ENCODE measurements at places on chromosomes 2 and 18.

DNA sequence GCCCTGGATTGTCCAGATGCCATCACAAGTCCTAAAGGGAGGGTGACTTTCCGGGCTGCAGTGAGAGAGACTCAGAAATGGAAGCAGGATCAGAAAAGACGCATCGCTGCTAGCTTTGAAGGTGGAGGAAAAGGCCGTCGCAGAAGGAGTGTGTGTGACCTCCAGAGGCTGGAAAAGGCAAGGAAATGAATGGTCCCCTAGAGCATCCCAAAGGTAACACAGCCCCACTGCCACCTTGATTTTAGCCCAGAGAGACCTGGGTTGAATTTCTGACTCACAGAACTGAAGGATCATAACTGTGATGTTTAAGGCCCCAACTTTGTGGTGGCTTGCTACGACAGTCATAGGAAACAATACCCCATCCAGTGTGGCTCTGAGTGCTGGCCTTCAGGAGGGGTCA, 8.6 kb upstream of the NCK2 start:
- DNase-seq, result no peak

GRCh38 chr2:176187200-176187898, 1.1 kb upstream of the HOXD1 start:
- DNase-seq, result no peak

DNA sequence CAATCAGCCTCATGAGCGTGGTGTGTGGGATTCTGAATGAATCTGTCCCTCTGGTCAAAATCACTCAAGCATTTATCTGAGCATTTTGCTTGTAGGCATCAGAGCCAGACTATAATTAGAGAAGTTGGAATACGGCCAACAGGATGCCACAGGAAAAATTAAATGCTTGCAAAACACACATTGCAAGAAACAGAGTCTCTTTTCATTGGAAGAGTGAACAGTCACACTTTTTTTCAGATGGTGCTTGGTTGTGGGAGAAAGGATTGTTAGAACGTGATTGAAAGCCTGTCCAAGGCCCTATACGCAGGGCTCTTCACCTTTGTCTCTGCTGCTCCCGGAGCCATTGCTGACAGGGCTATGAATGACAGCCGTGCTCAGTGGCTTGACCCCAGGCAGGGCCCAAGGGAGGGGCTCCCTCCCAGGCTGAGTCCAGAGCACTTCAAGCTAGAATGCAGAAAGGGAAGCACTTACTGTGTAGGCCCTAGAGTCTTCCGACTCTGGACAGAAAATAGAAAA, 59.8 kb downstream of the SNTG2 start:
- DNase-seq, result no peak

- no peak for DNase-seq
Observed at GRCh38 chr18:44841221-44841620, 160.5 kb downstream of the SETBP1 start.

- DNase-seq, result no peak
Observed at GRCh38 chr18:22344908-22345670, 72.6 kb downstream of the CTAGE1 start.

GRCh38 chr2:112623913-112624777, 21.6 kb upstream of the SLC20A1 start:
- no peak for DNase-seq

DNA sequence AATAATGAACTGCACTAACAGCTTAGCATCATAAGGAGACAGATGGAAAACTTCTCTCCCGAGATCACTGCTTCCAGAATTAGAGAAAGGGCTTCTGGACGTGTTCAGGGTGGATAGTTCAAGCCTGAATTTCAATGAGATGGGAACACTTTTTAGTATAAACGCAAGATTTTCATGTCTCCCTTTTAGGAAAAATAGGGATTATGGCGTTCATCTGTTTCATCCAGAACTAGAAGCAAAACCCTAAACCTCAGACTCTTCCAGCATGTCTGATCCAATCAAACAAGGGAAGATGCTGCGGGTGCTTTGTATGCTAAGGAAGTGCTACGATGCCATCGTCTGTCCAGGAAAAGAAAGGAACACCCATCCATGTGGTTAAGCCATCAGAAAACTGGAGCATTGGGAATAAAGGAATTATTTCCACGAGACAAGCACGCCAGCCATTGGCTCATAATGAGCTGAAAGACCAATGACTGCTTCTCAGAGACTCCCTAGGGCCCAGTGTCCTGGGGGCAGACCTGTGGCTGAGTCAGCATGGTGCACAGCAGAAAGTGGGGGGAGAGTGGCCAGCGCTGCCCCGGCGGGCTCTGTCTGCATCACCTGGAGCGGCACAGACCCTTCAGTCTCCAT, 65.9 kb upstream of the AFF3 start:
- no peak for DNase-seq

GRCh38 chr2:163736433-163737189, 803 bp upstream of the FIGN start:
- no peak for DNase-seq

DNA sequence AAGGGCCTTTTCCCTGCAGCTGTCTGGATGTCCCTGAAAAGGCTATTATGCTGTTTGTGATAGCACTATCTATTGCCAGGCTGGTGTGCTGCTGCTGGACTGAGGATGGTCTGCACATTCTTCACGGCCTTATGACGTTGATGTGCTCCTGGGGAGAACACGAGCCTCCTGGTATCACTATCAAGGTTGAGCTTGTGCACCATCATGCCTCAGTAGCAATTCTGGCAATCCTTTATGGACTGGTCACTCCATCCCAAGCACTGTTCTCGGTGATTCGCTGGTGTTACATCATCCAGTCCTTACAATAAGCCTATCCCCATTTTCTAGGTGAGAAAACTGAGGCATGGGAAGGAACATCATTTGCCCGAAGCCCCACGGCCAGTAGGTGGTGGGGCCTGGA, 18.2 kb upstream of the CCBE1 start:
- DNase-seq, result no peak

- no peak for DNase-seq
Observed at GRCh38 chr2:217826520-217826919, 176.3 kb downstream of the TNS1 start.

- DNase-seq, result no peak
Observed at GRCh38 chr2:156021146-156022040, 311.1 kb downstream of the NR4A2 start.

- no peak for DNase-seq
Observed at GRCh38 chr2:32135409-32135808, 30.3 kb upstream of the SLC30A6 start.

DNA sequence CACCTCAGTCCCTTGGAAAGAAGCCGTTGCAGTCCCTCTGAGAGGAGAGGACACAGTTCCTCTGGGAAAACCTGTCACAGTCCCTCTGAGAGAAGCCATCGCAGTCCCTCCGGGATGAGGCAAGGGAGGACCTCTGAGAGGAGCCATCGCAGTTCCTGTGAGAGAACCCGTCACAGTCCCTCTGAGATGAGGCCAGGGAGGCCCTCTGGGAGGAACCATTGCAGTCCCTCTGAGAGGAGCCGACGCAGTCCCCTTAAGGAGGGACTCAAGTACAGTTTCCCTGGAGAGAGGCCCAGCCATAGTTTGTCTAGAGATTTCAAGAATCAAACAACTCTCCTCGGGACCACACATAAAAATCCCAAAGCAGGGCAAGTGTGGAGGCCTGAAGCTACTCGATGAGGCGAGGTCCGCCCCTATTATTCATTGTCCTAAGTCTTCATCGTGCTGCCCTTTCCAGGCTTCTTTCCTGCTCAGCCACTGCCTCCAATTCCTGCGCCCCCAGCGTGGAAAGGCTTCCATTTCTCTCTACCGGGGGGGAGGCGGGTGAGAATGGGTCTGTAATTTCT, 630 bp upstream of the ZNF512 start:
- DNase-seq, result no peak

GRCh38 chr18:27887287-27887686, 289.6 kb downstream of the CDH2 start:
- DNase-seq, result no peak

DNA sequence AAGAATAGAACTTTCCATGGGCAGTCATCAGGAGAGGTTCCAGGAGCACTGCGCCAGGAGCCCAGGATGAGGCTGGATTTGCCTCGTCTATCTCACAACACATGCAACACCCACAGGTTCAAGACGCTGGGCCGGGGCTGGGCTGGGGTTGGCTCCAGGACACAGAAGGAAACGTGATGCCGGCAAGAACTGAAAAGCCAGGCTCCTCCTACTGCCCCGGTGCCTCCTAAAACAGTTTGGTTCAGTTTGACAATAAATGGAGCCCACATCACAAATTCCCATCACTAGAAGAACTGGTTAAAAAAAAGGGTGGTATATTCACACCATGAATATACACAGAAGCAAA, 75.9 kb downstream of the INHBB start:
- no peak for DNase-seq

DNA sequence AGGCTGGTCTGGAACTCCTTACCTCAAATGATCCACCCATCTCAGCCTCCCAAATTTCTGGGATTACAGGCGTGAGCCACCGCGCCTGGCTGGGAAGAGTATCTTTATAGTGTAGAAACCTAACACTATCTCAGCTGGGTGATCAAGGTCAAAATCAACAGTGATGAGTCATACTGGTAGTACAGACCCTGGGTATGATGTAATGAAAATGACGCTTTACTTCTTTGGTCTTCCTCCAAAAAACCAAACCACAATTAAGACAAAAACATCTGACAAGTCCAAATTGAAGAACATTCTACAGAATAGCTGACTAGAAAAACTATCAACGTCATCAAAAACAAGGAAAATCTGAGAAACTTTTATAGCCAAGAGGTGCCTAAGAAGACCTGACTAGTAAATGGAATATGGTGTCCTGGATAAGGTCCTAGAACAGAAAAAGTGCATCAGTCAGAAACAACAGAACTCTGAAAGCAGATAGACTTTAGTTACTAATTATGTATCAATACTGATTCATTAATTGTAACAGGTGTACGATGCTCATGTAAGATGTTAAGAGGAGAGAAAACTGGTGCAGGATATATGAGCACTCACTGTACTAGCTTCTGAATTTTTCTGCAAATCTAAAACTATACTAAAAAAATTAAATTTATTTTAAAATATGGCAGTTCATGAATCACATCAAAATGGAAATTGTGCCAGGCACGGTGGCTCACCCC, 25.4 kb downstream of the PDCL3 start:
- DNase-seq, result no peak

GRCh38 chr2:64230540-64230939, 86.3 kb upstream of the PELI1 start:
- no peak for DNase-seq

GRCh38 chr2:159251296-159252173, 35.0 kb downstream of the WDSUB1 start:
- no peak for DNase-seq

Measured in stimulated activated CD8-positive, alpha-beta memory T cell treated with anti-CD3 and anti-CD28 coated beads, Interleukin-15, amount 100 ng/mL, for 24 hours (primary cell).